Activated CD4-positive, alpha-beta T cell treated with anti-CD3 and anti-CD28 coated beads, Interleukin-2, Interleukin-4, amounts not matched to agents 100 ng/mL and 50 ng/mL, durations not matched to agents 16 hours and 8 hours (primary cell): ENCODE measurements at places on chromosomes 12 and 14.

DNA sequence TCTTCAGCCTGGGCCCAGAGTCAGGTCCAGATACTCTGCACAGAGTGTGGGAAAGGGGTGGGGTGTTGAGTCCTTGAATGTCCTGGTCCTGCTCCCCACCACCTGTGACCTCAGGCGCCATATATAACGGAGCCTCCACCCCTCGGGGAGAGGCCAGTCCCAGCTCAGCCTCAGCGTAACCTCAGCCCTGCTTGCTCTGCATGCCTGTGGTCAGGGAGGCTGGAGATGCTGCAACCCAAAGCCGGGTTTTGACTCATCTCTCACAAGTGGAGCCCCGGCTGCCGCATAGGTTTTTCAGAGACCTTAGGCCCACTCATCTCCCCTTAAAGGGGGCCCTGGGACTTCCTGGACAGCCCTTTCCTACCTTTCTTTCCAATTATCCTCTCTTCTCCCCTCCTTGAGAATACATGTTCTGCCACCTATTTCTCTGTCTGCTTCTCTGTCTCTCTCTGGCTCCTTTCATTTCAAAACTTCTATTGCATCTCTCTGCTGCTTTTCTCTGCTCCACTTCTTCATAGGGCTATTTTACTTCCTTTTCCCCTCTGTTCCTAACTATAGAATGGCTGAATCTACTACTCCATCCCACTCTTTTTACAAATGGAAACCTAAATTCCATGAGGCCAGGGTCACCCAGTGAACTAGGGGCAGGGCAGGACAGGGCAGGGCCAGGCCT, 1.2 kb downstream of the ITGB7 start:
- DNase-seq = peak; percentile 93

DNA sequence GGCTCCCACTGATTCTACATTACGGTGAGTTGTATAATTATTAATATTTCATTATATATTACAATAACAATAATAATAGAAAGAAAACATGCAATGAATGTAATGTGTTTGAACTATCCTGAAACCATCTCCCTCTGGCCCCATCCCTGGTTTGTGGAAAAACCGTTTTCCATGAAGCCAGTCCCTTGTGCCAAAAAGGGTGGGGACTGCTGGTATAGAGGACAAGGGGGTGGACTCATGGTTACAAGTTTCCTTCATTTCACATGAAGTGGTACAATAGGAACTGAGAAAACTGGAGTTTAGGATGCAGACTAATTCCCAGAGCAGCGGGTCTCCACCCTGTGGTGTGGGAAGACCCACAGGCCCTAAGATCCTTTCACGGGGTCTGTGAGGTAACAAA, 3.0 kb upstream of the C1RL start:
- DNase-seq = no peak

DNA sequence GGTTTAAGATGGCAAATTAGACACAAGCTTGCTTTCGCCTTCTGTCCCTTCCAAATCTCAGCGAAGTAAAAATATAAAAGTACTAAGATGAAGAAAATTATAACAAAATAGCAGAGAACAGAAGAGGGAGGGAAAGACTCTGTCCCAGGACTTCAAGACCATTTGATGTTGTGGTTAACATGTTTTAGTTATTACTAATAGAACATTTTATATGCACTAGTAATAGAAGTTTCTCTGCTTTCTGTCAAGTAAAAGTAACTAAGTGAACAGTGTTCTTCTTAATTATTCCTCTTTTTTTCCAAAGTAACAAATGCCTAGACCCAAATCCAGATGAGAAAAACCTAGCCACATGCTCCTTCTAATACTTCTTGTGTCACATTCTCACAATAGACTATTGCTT, 85.1 kb upstream of the DAAM1 start:
- no peak for DNase-seq

DNA sequence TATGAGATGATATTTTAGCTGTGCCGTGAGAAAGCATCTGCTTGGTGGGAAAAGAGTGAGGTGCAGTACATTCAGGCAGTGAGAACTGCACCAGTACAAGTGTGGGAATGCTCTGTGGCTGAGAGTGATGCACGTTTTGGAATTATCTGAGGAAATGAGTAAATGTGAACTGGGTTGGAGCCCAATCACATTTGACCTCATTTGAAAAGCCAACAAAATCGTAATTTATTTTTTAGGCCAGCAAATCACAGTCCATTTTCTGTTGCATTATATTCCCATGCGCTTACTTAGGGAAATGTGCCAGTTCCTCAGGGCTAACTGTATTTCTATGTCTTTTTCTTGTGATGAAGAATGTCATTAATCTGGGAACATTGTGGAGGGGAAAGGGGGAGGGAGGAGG, 77.3 kb downstream of the SNAPC1 start:
- no peak for DNase-seq

DNA sequence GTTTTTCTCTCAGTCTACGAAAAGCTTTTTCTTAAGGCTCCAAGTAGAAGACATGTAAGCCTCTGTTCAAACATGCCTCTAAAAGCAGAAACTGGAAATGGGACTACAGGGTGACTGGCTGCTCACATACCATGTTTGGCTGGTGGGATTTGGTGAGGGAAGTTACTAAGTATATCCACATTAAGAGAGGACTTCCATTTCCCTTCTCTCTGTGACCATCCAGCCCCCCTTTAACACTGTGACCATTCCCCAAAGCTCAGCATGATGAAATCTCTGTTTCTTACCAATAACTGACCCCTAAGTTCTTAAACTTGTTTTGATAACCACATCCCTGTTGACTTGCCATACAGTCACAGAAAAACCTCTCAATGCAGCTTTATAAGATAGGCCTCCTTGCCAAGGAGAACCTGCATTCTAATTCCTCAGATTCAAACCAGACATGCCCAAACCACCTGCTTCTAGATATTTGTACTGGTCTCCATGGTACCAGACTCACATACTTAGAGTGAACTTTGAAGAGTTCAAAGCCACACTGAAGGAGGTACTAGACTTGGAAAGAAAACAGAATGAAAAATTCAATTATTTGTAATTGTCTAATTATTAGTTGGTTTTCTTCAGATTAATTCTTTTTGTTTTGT, 102.2 kb downstream of the VEZT start:
- no peak for DNase-seq

GRCh38 chr12:79871621-79872020, 63.3 kb downstream of the PPP1R12A start:
- DNase-seq = no peak

GRCh38 chr12:79707830-79708229, 17.1 kb upstream of the PAWR start:
- no peak for DNase-seq
